ENCODE measurements at places on chromosomes 4 and X.
A peak's percentile ranks its signal among the peaks of the same experiment; 100 is the strongest.

DNA sequence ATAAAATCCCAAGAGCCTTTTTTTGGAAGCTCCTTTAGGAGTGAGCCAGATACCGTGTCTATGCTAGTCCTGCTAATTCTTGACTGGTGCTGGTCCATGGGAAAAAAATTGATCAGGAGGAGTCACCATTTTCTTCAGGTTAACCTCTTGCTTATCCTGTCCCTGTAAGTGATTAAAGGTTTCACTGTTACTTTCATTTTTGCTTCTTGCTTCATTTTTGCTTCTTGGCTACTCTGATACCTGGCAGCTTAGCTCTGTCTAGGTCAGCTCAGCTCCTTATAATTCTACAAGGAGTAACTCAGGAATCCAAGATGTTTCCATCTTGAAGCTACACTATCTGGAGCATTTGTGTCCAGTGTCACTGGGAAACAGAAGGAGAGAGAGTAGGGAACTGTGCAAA lies 45.7 kb downstream of the AFM start:
- no peak for DNase-seq

- no peak for DNase-seq
Measured at GRCh38 chr4:176335421-176335820, 15.7 kb downstream of the SPCS3 start.

GRCh38 chr4:80153874-80154544 lies 43.3 kb upstream of the PRDM8 start:
- DNase-seq: no peak

DNA sequence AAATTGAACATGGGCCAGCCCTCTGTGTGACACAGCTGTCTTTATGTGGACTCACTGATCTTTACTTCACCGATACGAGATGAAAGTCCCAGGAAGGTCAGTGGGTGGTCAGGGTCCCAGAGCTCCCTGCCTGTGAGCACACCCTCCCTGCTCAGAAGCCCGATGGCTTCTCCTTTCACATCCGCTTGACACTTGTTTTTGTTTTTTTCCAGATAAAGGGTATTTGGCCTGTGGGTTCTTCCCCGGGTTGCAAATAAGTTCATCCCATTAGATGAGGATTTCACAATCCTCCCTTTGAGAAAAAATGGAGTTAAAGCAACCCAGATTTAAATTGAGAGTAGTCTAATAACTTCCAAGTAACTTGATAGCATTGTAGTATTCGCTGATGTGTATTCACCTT lies 48.2 kb upstream of the TLR2 start:
- no peak for DNase-seq

DNA sequence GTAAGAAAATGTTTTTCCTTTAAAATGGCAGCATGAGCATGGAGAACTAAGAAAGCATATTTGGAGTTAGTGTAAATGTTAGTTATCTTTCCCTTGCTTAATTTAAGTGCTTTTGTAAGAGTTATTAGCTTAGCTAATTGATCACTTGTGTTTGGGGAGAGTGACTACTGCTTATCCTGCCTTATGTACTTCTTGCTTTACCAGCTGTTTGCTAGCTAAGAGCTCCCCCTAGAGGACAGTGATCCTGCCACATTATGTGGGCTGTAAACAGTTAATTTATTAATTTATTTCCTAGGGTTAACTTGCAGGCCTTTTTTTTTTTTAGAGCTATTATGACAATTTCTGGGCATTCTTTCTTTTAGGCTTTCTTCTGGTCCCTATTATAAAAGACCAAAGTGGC lies 435.8 kb downstream of the MAGEB5 start:
- no peak for DNase-seq

DNA sequence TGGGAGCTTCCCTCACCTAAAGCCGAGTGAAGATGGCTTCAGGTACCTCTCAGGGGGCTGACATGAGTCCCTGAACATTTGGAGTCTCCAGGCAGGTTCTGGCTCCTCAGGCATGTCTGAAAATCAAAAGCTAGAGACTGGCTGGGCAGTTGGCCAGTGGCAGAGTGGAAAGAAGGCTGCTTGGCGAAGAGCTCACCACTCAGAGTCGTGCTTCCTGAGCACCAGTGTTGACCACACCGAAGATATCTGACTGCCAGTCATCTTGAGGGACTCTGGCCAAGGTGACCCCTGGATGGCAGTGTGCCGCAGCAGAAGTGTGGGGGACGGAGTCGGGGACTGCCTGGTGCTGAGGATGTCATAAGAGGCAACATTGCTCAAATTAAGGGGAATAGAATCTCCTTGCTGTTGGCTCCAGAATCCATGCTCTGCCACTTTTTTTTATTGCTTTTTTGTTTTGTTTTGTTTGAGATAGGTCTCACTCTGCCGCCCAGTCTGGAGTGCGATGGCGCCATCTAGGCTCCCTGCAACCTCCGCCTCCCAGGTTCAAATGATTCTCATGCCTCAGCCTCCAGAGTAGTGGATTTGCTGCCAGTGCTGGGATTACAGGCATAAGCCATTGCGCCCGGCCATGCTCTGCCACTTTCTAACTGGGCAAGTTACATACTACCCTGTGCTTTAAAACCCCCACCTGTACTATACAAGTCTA lies 172.5 kb upstream of the GATB start:
- no peak for DNase-seq

DNA sequence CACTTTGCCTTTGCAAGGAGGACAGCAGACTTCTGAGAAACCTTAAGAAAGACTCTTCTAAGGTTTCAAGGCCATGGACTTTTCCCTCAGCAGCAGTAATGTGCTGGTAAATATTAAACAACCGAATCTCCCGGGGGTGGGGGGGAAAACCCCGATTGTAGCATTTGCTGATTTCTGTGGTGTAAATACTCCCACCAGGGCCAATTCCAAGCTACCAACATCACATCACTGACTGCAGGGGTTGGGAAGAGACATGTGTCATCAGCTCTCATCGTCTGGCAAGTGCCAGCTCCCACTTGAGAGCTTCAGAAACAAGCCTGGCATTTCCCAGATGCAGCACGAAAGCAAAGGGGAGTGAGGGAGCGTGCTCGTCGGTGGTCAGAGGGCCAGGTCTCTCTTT lies 101.2 kb downstream of the BCOR start:
- no peak for DNase-seq

GRCh38 chr4:173448608-173449379 lies 49.9 kb upstream of the SCRG1 start:
- DNase-seq: peak; percentile 69

- DNase-seq: no peak
Measured at GRCh38 chrX:72018277-72019112, 107.8 kb downstream of the NHSL2 start.

DNA sequence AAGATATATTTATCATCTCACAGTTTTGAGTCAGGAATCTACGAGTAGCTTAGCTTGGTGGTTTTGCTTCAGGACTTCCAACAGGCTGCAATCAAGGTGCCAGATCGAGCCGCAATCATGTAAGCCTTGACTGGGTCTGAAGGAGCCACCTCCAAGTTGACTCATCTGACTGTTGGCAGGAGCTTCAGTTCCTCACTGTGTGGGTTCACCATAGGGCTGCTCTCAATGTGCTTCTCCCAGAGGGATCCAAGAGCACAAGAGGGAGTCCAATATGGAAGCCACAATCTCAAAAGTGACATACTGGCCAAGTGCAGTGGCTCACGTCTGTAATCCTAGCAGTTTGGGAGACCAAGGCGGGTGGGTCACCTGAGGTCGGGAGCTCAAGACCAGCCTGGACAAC lies 26.5 kb downstream of the DCHS2 start:
- DNase-seq: no peak

DNA sequence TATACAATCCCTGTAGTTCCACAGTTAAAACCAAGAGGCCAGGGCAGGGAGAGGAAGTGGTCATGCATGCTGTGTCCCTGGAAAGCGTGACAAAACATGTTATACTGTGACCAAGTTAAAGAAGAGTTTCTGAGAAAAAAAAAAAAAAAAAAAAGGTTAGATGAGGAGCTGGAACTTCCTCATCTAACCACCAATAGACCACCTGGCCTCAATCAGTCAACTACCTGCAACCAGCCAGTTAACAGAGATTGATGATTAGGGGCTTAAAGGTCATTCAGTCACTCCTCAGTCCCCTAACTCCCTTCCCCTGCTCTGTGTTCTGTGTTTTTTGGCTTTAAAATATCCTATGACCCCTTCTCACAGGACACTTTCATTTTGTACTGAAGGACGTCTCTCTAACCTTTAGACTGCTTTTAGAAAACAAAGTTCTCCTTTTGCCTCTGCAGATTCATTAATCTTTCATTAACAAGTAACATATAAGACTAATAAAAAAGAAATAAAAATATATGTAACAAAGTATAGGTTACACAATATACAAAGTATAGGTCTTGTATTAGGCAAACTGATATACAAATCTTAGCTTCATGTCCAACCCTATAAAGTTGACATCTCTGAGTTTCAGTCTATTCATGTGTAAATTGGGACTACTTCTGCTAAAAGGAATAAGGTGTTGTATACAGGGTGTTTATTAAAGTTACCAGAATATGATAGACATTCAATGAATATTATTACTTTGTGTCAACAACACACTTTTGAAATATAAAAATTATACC lies 179.1 kb upstream of the NDST4 start:
- DNase-seq: no peak

DNA sequence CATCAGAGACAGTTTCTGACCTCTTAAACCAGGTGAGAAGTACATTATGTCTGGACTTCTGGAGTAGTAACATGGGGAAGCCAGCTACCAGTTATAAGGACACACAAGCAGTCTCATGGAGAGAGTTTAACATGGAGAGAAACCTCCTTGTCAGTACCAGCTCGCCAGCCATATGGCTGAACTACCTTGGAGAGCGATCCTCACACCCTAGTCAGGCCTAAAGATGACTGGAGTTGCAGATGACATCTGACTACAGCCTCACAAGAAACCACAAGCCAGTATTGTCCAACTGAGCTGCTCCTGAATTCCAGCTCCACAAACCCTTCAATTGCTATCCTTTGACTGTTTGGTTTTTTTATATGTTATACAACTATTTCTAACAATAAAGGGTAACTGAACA lies 49.8 kb downstream of the PDHA2 start:
- no peak for DNase-seq

DNA sequence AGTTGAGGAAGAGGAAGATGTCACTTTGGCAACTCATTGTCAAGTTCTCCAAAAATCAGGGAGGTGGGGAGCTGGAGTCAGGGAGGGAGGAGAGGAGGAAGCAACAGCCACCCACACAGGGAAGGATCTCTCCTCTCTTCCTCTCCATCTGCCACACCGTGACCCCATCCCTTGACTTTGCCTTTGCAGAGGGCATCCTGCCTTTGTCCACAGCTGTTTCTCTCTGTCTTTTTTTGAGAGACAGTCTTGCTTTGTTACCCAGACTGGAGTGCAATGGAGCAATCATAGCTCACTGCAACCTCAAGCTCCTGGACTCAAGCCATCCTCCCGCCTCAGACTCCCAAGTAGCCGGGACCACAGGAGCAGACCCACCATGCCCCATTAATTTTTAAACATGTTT lies 276.0 kb downstream of the SHOX start:
- no peak for DNase-seq

DNA sequence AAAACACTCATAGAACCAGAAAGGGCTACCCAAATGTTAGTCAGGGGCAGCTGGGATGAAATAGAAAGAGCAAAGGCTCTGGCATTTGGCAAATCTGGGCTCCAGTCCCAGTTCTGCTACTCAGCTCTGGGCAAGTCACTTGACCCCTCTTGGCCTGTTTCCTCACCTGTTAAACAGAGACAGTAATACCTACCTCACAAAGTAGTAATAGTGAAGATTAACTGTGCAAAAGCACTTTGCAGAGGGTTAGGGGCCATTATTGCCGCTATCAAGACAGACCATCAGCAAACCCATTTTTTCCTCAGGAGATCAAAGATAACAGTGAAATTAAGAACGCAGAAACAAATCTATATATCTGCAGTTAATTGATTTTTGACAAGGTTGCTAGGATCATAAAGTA lies 20.6 kb downstream of the ZBTB33 start:
- no peak for DNase-seq

DNA sequence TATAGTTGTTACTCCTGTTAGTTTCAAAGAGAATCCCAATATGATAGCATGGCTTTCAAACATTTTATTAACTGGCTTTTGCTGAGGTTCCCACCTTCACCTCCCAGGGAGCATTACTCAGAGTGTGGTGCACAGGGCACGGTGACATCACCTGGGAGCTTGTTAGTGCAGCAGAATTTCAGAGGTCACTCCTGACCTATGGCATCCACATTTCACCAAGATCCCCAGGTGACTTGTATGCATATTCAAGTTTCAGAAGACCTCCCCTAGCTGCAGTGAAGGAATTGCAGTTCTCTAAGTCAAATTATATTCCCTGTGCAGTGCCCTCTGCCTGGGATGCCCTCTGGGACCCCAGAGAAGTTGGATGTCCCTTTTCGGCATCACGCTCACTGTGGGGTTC lies 29.7 kb upstream of the LNX1 start:
- DNase-seq: no peak

GRCh38 chr4:35461931-35462659 lies 782.2 kb downstream of the ARAP2 start:
- DNase-seq: no peak

GRCh38 chrX:13742397-13743176 lies 8.0 kb downstream of the OFD1 start:
- DNase-seq: no peak

DNA sequence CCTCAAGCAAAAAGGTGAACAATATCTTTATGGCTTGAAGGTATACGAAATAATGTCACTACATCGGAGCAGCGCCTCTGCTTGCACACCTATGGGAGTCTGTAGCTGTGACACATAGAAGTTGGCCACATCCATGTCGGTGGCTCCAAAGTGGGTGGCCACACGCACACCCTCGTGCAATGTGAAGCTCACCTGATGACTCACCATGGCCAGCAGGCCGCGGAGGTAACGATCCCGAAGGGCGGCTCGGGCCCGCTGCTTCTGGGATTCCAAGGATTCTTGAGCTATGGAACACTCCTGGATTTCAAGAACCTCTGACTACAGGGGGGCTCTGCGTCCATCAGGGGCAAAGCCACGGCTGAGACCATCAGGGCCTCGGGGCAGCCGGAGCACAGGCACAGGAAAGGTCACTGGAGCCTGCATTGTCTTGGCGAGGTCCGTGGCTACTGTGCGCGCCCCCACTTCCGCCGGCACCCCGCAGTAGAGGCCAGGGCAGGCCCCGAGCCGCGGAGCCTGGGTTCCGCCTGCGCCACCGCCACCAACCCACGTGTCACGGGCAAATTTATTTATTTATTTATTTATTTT lies 25.2 kb downstream of the NYX start:
- DNase-seq: no peak

- DNase-seq: no peak
Measured at GRCh38 chr4:26909369-26909768, 48.7 kb downstream of the STIM2 start.

DNA sequence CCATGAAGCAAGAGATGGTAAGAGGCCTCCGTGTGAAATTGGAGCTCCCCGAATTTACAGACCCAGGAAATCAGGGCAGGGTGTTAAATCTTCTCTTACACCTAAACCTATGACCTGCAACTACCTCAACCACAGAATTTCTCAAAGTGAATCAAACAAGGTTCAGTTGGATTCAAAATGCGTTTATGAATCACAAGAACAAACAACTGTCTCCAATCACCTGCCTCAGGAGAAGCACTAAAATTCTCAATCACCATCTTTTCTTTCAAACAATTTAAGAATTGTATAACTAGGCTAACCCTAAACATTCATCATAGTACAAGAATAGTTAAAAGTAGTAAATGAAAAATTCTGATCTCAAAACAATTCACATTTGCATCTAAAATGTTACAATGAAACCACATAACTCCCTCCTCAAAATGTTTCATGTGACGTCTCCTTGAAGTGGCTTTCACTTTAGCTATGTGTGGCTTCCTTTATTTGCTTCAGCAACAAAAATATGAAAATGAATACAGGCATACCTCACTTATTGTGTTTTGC lies 19.2 kb downstream of the PPP3CA start:
- no peak for DNase-seq

- no peak for DNase-seq
Measured at GRCh38 chr4:47010912-47011446, 17.6 kb upstream of the GABRA4 start.

GRCh38 chrX:74922922-74923543 lies 2.2 kb downstream of the NEXMIF start:
- DNase-seq: peak; percentile 3
